ENCODE measurements at places on chromosomes 4 and X.

GRCh38 chrX:41971346-41971745 is 48.0 kb upstream of the CASK start:
- no peak for DNase-seq

DNA sequence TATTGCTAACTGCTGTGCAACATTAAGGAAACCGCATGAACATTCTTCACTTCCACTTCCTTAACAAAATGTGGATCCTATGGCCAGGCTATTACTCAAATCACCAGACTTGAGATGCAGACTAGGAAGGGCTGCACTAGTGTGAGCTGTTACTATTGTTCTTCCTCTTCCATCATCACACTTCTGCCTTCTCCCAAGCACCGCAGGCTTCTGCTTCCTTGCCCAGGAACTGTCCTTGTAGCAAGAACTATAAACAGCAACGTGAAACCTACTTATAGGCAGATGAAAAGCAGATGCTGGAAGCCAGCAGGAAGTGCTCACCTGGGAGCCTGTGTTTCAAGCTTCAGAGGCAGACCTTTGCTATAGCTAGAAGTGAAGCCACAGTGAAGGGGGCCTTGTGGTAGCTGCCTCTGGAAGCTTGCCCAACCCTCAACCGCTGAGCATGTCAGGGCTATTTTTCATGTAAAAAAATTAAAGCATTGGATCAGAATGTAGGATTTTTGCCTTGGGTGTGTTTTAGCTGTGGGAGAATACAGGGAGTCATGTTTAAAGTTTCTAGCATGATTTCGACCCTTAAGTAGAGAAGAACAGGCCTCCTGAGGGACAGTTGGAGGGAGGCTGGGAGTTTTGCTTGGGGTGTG is 43.9 kb downstream of the CLNK start:
- DNase-seq = no peak

- DNase-seq = no peak
Measured at GRCh38 chr4:37862961-37863360, 27.9 kb upstream of the TBC1D1 start.

GRCh38 chrX:19879181-19879580 is 8.2 kb downstream of the SH3KBP1 start:
- no peak for DNase-seq

- no peak for DNase-seq
Measured at GRCh38 chr4:38514465-38515146, 149.4 kb upstream of the KLF3 start.

- peak; percentile 13 for DNase-seq
Measured at GRCh38 chr4:56048702-56049431, 100.1 kb downstream of the CEP135 start.

DNA sequence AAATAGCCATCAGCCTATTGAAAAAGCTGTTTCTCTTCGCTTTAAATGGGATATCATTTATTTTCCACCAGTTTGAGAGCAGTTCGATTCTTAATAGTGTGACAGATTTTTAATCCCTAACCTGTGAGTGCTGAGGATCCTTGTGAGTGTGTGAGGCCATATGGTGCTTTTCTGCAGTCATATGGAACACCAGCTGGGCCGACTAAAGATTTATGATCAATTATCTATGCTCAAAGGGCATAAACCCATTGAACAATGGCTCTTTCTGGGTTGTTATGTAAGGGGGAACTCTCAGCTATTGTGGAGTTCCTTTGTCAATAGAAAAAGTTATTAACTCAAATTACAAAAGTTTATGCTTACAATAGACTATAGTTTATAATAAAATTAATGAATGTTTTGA is 1003.6 kb downstream of the FAT4 start:
- DNase-seq = no peak

DNA sequence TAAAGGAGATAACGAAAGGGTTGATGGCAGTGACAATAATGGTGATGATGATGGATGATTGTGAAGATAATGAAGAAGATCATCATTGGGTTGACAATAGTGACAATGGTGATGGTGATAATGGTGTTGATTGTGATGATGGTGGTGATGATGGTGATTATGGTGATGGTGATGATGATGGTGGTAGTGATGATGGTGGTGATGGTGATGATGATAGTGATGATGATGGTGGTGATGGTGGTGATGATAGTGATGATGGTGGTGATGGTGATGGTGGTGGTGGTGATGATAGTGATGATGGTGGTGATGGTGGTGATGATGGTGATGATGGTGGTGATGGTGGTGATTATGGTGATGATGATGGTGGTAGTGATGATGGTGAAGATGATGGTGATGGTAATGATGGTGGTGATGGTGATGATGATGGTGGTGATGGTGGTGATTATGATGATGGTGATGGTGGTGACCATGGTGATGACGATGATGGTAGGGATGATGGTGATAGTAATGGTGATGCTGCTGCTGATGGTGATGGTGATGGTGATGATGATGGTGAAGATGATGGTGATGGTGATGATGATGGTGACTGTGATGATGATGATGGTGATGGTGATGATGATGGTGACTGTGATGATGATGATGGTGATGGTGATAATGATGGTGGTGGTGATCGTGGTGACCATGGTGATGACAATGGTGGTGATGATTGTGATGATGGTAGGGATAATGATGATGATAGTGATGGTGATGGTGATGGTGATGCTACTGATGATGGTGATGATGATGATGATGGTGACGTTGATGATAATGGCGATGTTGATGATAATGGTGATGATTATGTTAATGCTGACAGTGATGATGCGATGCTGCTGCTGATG is 61.6 kb upstream of the NKX1-1 start:
- DNase-seq = no peak

GRCh38 chr4:127055357-127055756 is 577.4 kb upstream of the INTU start:
- no peak for DNase-seq

- DNase-seq = peak; percentile 41
Measured at GRCh38 chrX:16185725-16186136, 18.4 kb downstream of the MAGEB17 start.

GRCh38 chr4:11415409-11416070 is 13.2 kb downstream of the HS3ST1 start:
- DNase-seq = no peak

DNA sequence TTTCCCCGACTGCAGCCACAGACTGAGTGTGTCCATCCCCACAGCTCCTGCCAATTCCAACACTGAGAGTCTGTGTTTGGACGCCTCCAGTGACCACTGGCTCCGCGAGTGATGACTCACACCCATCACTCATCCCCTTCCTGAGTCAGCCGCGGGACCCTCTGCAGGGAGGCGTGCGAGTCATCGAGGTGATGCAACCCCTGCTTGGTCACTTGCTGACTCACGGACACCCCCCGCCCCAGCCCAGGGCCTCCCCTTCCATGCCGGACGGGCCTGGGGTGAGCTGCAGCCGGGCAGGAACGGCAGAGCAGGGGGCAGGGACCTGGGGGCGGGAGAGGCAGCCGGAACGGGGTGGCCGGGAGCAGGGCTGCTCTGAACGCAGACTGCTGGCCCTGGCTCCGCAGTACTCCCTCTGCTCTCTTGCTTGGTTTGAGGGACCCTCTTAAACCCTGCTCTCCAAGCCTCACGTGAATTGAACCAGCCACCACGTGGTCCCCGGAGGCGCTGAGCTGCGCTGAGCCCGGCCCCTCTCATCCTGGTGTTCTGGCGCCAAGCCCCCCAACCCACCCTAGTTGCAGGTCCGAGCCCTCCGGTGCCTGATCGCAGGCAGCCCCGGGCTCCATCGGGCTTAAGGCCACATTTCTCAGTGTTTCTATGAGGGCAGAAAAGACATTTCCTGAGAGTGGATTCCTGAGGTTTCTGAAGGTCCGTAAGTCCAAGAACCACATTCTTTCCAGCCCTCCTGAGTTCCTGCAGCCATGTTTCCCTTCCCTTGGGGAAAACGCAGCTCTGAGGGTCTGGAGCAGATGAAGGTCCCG is 32.4 kb downstream of the FGFRL1 start:
- DNase-seq = peak; percentile 94

GRCh38 chr4:135777361-135777760 is 1575.8 kb upstream of the PABPC4L start:
- DNase-seq = no peak

DNA sequence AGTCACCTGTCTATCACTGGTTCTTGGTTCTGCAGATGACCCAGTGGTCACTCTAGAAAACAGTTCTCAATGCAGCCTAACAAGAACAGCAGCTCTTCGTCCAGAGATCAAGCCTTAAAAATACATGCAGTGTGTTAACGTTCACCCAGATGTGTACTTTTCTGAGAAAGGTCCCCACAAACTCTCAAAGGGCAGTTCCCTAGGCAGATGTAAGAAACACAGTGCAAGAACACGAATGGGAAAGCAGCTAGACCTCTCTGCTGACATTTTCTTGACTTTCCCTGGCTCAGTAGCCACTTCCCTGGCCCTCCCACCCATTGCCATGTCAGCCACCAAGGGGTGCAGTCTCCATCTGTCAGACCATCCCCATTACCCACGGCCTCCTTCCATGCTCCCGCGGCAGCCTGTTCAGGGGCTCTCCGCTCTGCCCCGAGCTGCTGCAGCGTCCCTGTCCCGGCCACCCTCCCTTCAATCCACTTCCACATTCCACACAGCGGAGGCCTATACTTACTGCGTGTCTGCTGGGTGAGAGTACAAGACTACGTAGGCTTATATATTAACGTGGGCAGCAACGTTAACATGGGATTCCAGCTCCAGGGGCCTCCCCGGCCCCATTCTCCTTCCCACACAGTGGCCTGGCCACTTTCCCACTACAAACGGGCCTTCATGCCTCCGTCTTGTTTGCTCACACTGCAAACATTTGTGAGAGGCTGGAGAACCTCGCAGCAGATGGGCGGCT is 34.3 kb downstream of the IRF2 start:
- no peak for DNase-seq

DNA sequence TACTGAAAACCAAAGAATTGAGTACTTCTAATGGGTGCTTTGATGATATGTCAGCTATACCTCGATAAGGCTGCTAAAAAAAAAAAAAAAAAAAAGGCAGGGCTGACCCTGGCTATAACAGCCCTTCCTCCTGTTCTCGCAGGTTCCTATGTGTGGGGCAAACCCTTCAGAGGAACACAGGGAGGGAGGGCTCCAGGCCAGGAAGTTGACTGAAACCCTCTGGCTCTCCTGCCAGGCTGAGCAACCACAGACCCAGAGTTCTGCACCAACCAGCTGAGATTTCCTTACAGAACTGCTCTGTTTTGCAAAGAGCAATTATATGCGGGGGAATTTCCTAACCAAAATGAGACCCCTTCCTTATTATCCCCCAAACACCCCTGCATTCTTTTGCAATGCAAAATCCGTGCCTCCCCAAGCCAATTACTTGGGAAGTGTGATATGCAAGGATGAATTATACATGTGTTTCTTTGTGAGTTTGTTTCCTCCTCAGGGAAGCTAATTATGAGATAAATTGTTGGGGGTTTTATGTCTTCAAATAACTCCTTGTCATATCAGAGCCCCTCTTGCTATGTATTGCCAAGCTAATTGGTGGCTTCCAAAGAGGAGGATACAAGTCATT is 45.6 kb downstream of the PDHA1 start:
- no peak for DNase-seq

GRCh38 chrX:117973110-117973807 is 143.4 kb downstream of the KLHL13 start:
- no peak for DNase-seq

DNA sequence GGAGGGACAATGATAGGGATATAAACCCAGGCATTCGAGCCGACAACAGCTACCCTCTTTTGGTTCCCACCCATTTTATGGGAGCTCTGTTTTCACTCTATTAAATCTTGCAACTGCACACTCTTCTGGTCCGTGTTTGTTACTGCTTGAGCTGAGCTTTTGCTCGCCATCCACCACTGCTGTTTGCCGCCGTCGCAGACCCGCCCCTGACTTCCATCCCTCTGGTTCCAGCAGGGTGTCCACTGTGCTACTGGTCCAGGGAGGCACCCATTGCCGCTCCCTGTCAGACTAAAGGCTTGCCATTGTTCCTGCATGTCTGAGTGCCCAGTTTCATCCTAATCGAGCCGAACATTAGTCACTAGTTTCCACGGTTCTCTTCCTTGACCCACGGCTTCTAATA is 1170.5 kb upstream of the PABPC4L start:
- DNase-seq = no peak

- peak; percentile 25 for DNase-seq
Measured at GRCh38 chrX:31314921-31315320, 243.1 kb upstream of the FTHL17 start.

Data from fibroblast of skin of left biceps (primary cell).